ENCODE measurements at places on chromosomes 12 and 14.
A peak's percentile ranks its signal among the peaks of the same experiment; 100 is the strongest.

DNA sequence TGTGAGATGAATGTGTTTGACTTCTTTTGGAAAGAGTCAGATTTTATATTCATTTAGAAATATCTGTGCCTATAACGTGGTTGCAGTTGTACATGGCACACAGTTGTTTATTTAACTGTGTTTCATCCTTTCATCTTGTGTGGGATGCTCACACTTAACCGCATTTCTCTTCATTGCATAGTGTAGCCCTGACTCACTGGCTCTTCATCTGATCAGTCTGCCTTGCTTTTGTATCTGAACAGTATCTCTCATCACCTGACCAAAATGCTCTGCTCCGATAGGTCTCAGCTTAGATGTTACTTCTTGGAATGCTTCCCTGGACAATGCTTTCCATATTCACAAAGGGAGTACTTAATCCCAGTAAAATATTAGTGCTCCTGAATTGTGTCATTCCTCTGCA, 83.4 kb downstream of the PDE3A start:
- H3K4me1 ChIP-seq: no peaks in the 10 kb centered on the region
- H3K27ac ChIP-seq: no peak overlapping the region
- H3K4me3 ChIP-seq: no peak overlapping the region
- no peaks in the 10 kb centered on the region for H3K27me3 ChIP-seq
- no peaks in the 10 kb centered on the region for H3K36me3 ChIP-seq

DNA sequence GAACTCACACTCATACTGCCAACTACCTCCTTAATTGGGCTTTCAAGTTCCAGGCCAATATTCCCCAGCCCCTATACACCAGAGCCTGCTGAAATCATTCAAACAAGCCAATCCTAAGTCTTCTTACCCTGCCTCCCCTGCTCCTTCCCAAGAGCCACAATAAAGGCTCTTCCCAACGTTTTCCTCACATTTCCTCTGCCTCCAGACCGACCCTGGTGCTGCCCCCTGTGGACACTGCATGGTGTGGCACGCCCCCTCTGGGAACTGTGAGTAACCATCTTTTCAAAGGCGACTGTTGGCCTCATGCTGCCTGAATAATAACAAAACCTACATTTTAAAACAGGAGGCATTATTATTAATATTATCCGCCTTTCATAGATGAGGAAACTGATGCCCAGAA, 111.6 kb upstream of the NOS1 start:
- H3K36me3 ChIP-seq: no peaks in the 10 kb centered on the region
- no peak for DNase-seq
- no peaks in the 10 kb centered on the region for H3K4me1 ChIP-seq
- no peaks in the 10 kb centered on the region for H3K27me3 ChIP-seq
- H3K27ac ChIP-seq: no peak overlapping the region

- no peak for DNase-seq
- H3K27ac ChIP-seq: no peak overlapping the region
- no peak overlapping the region for H3K4me3 ChIP-seq
- peaks cover 15% of the 10 kb centered on the region for H3K4me1 ChIP-seq
Observed at GRCh38 chr14:63499701-63500250, 43.4 kb downstream of the PPP2R5E start.

DNA sequence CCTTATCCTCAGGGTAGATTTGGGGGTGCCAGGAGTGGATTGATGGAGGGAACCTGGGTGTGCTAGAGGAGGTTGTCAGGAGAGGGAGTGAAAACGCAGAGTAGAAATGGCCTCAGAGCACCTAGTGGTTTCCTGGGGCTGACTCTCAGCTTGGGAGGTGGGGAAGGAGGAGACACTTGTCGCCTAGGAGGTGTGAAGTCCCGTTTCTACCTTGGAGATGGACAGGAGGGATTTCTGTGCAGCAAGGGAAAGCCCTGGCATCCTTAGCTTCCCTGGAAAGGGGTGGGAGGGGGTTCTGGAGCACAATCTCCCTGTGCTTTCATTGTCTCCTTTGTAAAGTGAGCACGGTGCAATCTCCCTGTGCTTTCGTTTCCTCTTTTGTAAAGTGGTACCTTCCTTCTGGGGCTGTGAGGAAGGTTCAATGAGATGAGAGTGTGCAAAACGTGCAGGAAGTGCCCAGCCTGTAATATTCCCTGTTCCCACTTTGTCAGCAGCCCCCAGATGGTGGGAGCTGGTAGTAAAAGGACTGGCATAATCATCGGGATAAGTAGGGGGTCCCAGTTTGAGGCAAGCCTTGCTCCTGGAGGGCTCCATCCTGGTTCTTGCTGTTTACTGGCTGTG, 1.6 kb downstream of the OAS3 start:
- peak; percentile 26 for DNase-seq
- no peaks in the 10 kb centered on the region for H3K27me3 ChIP-seq
- peak overlapping the region; percentile 72 for H3K27ac ChIP-seq
- H3K36me3 ChIP-seq: peaks cover 19% of the 10 kb centered on the region

DNA sequence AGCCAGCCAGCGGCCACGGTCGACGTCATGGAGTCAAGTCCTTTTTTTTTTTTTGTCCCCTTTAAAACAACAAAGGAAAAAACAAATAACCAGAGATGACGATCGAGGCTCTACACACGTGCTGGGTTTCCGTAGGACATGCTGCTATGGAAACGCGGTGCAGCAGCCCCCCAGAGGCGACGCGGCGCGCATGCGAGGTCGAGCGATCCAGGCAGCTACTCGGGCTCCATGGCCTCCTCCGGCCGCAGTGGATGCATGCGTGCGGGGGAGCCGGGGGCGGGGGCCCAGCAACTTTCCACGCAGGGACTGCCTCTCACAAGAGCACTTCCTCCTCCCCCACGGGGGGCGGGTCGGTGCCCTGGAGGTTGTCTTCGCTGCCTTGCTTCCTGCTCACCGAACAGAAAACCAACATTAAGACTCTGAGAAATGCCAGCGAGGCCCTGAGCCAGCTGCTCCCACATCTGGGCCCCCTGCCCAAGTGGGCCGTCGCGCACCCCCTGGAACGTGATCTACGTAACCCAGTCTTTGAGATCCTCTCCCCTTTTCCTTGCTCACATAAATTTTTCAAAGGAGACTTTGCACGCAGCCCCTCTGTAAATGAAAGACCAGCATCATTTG, 30.7 kb downstream of the P2RX4 start:
- H3K4me1 ChIP-seq: peaks cover 30% of the 10 kb centered on the region
- DNase-seq: peak; percentile 79
- peak overlapping the region; percentile 92 for H3K27ac ChIP-seq
- peaks cover 27% of the 10 kb centered on the region for H3K36me3 ChIP-seq

DNA sequence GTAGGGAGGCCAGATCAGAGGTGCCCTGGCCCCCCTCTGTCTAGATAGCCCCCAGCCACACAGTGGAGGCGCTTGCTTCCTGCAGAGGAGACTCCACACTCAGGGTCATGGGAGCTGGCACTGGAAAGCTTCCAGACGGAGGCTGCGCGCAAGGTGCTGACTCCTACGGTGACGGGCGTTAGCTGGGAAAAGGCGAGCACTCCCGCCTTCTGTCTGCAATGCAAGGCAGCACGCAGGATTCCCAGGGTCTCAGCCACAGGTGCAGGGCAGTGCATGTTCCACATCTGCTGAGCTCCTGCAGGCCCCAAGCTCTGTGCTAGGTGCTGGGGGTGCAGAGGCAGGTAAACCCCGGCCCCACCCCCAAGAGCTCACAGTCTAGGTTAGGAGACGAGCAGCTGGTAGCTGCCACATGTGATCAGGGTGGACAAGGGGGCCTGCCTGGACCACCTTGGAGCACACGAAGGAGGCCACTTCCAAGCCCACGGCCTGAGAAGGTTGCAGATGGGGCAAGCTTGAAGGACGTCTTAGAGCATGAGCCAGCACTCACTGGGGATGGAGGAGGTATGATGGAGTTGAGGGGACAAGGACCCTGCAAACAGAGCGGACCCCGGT, 310.9 kb upstream of the DIO3 start:
- no peaks in the 10 kb centered on the region for H3K36me3 ChIP-seq
- H3K4me3 ChIP-seq: no peak overlapping the region
- H3K27me3 ChIP-seq: peaks cover 4% of the 10 kb centered on the region
- H3K27ac ChIP-seq: no peak overlapping the region

GRCh38 chr12:132012919-132013568, 63.3 kb downstream of the EP400 start:
- no peaks in the 10 kb centered on the region for H3K27me3 ChIP-seq
- H3K4me1 ChIP-seq: no peaks in the 10 kb centered on the region
- DNase-seq: no peak

DNA sequence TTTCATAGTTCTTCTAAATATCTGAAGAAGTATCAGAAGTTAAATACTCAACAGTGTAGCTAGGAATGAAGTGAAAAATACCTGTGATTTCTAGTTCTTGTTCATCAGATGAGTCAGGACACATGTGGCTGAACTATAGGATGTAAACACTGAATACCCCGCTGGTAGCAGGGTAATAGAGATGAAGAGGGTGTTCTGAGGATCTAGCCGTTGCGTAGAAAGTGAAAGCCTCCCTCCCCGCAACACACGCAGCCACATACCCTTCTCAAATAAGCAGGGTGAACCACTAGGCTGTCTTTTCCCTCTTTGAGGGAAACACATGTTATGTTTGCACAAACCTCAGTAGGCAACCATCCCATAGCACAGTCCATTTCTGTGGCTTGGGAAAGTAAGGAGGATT, 16.4 kb upstream of the RNASE12 start:
- no peaks in the 10 kb centered on the region for H3K27me3 ChIP-seq
- H3K4me3 ChIP-seq: no peak overlapping the region
- no peaks in the 10 kb centered on the region for H3K36me3 ChIP-seq

- H3K27ac ChIP-seq: no peak overlapping the region
- H3K4me3 ChIP-seq: no peak overlapping the region
Observed at GRCh38 chr14:99524091-99524661, 43.0 kb downstream of the CCNK start.

DNA sequence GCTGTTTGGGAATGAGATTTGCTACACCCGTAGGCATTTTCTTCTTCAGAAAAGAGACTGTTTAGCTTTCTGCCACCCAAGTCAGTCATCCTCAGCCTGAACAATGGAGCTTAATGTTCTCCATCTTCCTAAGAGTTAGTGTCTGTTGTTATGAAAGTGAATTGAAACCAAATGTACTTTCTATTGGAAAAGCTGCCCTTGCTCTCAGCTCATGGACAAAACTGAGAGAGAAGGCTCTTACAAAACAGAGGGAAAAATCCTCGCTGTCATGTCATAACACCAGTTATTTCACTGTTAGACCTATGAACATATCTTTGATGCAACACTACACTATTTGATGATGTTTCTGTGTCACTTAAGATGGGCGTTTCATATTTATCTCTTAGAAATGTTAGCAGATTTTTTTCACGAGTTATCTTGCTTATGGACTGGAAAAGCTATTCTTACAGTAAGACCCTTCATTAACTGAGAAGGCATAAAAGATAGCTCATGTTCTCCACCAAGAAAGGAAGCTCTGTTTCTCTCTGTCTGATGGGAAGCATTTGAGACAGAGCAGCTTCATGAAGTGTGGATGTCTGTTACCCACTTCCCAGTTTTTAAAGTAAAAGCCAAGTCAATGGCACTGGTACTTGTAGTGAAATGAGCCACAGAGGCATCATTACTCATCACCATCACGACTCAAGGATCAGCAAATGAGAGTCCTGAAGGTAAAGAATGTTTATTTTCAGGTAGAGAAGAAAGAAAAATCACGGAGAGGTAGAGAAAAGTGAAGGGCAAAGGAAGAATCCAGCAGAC, 483.9 kb downstream of the ZFP36L1 start:
- no peak overlapping the region for H3K27ac ChIP-seq
- no peaks in the 10 kb centered on the region for H3K36me3 ChIP-seq
- no peaks in the 10 kb centered on the region for H3K27me3 ChIP-seq
- no peak overlapping the region for H3K4me3 ChIP-seq
- DNase-seq: no peak
- peaks cover 16% of the 10 kb centered on the region for H3K4me1 ChIP-seq

DNA sequence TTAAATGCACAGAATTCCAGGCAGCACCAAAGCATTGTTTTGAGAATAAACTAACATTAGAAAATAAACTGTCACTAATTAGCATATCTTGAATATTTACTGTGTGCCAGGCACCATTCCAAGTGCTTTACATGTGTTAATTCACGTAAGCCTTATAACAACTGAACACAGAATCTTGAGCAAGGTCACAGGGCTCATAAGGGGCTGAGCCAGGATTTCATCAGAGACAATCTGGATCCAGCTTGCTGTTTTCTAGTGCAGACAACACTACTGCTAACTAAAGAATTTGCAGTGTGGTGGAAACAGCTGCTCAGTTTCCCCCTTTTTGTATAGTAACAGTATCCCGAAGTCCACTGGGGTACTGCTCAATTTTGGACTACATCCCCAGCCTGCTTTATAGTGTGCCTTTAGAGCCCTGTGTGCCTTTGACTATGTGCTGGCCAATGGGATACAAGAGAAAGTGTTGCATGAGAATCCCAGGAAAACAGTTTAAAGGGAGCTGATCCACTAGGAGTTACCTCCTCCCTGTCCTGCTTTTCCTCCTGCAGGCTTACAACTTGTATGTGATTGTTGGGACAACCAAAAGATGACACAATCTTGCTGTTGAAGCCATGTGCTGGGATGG, 36.0 kb upstream of the RMST start:
- no peak overlapping the region for H3K4me3 ChIP-seq
- H3K27me3 ChIP-seq: peaks cover 2% of the 10 kb centered on the region
- no peaks in the 10 kb centered on the region for H3K36me3 ChIP-seq
- no peaks in the 10 kb centered on the region for H3K4me1 ChIP-seq
